T-helper 1 cell (primary cell): ENCODE measurements at places on chromosomes 12 and 14.

DNA sequence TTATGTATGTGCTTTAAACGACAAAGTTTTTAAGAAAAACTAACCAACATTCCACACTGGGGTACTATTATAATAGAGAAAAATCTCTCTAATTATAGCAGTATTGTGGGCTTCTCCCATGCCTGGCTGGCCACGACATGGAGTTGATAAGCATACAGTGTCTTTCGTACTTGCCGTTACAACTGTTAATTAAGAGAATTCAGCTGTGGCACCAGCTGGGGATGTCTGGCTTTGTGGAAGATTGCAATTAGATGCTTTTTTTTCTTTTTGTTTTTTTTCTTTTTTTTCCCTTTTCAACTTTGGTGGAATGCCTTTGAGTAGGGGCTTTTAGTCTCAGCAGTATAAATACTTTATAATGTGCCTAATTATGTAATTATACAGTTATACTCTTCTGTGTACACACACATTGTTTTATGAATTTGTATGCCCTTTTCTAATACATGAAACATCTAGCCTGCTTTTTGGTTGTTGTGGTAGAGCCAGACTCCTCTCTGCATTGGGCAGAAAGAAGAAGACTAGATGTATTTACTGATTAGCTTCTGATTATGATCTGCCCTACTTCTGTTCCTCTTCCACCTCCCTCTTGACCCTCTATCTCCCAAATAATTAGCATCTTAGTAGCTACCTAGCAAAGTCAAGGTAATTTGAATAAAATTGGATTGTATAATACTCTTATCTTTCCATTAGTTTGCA is 76.4 kb downstream of the SUSD6 start:
- no peak for DNase-seq

DNA sequence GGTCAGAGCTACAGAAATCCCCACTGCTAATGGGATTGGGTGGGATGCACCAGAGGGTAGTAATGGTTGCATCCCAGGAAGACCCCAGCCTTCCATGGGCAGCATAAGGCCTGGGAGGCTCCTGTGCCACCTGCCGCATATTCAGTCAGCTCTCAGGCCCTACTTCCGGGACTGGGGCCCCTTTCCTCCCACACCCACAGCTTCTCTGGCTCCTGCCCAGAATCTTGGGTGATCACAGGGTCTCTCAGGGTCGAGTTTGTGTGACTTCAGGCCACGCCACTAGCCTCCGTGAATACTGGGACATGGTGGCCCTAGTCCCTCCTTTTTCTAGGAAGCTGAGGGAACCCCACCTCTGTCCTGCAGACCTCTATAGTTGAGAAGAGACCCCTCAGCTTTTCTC is 66.8 kb upstream of the RIN3 start:
- no peak for DNase-seq

DNA sequence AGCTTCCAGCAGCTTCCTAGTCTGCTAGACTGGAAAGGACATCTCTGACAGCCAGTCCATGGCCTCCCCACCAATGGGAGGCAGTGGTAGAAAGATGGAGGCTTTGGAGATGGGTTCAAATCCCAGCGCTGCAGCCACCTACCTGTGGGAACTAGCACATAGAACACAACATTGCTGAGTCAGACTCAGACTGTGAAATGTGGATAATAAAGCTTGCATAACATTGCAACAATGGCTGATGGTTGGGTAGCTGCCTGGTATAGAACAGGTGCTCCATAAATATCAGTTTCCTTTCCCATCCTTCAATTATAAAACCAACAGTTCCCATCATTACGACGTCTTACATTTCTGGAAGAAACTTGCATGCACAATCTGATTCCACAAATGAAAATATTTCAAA is 94.6 kb downstream of the SLC8A3 start:
- no peak for DNase-seq

DNA sequence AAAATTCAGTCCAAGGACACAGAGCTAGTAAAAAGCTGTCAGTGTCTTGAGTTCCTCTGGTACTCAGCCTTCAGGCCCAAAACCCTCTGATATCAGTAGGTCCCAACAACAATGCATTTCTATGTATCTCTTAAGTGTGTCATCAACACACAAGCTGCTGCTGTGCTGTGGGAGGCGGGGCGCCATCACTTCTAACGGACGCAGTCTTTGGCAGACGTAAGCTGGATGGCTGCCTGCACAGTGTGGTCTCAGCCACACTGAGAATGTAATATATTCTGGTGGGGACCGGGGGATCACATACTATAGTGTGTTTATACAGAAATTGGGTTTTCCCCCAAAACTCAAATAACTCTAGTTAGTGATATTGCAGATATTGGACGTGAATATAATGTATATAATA is 123.9 kb downstream of the SUDS3 start:
- DNase-seq, result no peak

DNA sequence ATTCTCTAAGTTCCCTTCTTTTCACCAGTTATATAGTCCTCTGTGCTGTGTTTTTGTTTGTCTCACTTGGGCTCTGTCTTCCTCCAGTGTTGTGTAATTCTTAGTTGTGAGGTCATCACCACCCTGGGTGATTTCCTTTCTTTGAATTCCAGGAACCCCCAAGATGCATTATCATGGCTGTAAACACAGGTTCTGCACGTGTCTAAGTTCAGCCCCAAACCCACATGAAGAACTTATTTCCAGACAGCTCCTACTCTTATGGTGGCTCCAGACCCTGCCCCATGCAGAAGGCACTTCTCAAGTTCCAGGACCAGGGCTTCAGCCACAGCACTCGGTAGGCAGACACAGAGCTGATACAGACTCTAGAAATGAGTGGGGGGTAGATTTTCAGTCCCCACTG is 560.5 kb downstream of the BCL11B start:
- DNase-seq, result no peak

GRCh38 chr14:31716208-31716607 is 155.0 kb downstream of the NUBPL start:
- DNase-seq, result no peak

- no peak for DNase-seq
Measured at GRCh38 chr14:33457617-33458016, 493.3 kb downstream of the EGLN3 start.

DNA sequence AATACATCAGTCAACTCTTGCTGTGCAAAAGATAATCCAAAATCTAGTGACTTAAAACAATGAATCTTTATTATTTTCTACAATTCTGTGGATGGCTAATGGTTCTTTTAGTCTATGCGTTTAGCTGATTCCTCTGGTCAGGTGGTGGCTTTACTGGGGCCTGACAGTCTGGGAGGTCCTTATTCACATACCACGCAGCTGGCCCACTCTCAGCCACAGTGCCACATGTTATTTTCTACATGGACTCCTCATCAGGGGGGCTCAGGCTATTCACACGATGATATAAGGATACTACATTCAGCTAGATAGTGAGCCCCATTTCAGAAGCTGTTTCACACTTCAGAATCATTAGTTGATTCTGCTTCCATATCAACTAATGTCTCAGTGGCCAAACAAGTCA is 287.5 kb upstream of the MGAT4C start:
- DNase-seq, result no peak

GRCh38 chr14:23877111-23877510 is 76.5 kb upstream of the DHRS4 start:
- no peak for DNase-seq
